ENCODE measurements at places on chromosomes 3 and 15. TPM values are rescaled to one million over a fixed set of nuclear protein-coding genes. Genes with fewer than 3 reads are reported as not detected.

DNA sequence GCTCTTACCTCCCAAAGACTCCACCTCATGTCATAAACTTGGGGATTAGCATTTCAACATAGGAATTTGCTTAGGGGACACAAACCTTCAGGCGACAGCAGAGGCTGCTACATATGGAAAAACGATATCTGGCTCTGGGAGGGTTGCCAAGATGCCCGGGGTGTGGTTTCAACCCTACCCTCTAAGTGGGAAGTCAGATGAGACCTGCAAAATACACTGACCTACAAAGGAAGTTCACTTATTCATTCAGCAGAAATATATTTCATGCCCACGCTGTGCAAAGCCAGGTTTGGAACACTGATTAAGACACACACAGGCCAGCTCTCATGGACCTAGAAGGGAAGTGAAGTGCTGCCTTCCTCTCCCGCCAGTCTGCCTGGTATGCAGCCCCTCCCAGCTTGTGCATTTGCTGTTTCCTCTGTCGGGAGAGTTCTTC, 239.3 kb downstream of the FEZF2 start:
- no peak for DNase-seq

- no peak for DNase-seq
These were observed 24.9 kb downstream of the VPS13C start for GRCh38 chr15:62035256-62035924.

DNA sequence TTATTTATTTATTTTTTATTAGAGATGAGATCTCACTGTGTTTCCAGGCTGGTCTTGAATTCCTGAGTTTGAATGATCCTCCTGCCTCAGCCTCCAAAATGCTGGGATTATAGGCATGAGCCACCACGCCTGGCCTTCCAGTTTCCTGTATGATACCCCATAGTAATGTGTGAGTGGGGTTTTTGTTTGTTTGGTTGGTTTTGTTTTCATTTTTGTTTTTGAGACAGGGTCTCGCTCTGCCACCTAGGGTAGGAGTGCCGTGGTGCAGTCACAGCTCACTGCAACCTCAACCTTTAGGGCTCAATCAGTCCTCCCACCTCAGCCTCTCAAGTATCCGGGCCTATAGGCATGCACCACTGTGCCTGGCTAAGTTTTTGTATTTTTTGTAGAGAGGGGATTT, 30.9 kb downstream of the GOLM2 start:
- no peak for DNase-seq

The ACP3 gene
- 17.1 TPM for total RNA-seq

The PLA2G4D gene
- total RNA-seq = not detected
